ENCODE measurements at places on chromosomes 6 and 20. TPM values are rescaled to one million over a fixed set of nuclear protein-coding genes. Genes with fewer than 3 reads are reported as not detected.

DNA sequence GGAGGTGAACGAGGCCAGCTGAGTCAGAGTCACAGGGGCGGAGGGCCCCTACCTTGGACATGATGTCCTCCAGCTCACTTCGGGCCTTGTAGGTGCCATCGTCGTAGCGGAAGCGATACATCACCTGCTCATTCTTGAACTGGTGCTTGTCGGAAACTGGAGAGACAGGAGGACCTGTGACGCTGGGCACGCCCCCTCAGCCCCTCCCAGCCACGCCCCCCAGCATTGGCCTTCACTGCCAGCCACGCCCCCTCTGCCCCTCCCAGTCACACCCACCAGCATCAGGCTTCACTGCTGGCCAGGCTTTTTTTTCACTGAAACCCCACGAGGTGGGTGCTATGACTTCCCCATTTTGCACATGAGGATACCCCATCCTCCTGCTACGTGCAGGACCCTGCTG, 148.2 kb downstream of the PREX1 start:
- peaks cover 41% of the 10 kb centered on the region for H3K36me3 ChIP-seq
- H3K4me3 ChIP-seq, result no peak overlapping the region
- DNase-seq, result no peak
- no peak overlapping the region for H3K27ac ChIP-seq
- no peaks in the 10 kb centered on the region for H3K27me3 ChIP-seq
- H3K4me1 ChIP-seq, result peaks cover 2% of the 10 kb centered on the region

DNA sequence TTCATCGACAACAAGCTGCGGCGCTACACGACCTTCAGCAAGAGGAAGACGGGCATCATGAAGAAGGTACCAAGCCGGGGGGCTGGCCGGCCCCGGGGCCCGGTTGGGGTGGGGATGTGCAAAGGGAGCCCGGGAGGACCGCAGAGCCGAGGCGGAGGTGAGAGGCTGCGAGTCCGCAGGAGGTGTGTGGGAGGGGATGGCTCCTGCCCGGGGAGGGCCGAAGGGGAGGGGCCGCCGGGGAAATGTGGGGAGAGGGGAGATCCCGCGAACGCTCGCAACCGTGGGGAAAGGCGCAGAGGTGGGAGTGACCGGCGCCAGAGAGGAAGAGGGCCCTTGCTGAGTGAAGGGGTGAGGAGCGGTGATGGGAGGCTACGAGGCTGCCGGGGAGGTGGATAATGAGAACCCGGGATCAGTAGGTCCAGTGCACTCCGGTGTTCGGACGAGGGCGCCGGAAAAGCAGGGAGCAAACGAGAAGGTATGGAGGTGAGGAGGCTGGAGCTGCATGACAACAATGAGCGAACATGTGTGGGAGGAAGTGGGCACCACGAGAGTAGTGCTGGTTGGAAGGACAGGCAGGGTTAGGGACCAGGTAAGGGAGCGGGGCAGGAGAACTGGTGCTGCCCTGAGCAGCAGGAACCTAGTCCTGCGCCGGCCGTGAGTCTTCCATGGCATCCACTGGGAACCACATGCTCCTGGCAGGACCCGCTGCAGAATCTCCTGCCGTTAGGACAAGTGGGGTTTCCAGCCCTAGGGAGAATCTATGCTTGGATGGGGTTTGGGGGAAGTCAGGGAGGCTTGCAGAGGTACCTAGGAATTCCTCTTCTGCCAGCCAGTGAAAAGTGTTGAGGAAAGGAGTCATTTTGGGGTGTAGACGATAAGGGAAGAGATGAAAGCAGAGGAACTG, 1.3 kb downstream of the SRF start:
- H3K36me3 ChIP-seq, result peaks cover 45% of the 10 kb centered on the region
- peak overlapping the region; percentile 95 for H3K4me3 ChIP-seq
- peak overlapping the region; percentile 87 for H3K27ac ChIP-seq
- H3K27me3 ChIP-seq, result no peaks in the 10 kb centered on the region
- peaks cover 51% of the 10 kb centered on the region for H3K4me1 ChIP-seq
- peak; percentile 58 for DNase-seq

DNA sequence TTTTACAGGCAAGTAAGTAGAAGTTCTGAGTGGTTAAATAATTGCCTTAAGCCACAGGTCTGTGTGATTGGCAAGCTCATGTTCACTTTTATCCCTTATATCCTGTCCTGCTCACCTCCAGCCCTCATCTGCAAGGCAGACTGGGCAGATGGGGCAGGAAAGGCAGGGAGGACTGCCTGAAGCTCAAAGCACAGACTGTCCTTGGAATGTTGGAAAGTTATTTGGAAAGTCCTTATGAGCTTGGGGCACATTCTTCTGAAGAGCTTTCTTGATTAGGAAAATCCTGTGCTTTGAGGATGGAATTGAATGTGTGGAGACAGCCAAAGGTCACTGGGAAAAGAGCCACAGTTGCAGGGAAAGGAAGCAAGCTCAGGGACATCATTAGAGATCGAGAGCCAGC, 48.9 kb upstream of the STK35 start:
- no peak overlapping the region for H3K4me3 ChIP-seq
- H3K36me3 ChIP-seq, result no peaks in the 10 kb centered on the region
- peaks cover 9% of the 10 kb centered on the region for H3K27me3 ChIP-seq
- H3K27ac ChIP-seq, result no peak overlapping the region
- no peak for DNase-seq
- H3K4me1 ChIP-seq, result no peaks in the 10 kb centered on the region

GRCh38 chr20:60057866-60058807, 99.9 kb downstream of the CDH26 start:
- H3K36me3 ChIP-seq, result peaks cover 19% of the 10 kb centered on the region
- DNase-seq, result peak; percentile 53
- H3K4me1 ChIP-seq, result peaks cover 66% of the 10 kb centered on the region
- H3K27me3 ChIP-seq, result peaks cover under 1% of the 10 kb centered on the region
- H3K27ac ChIP-seq, result peak overlapping the region; percentile 88

The DOK5 gene
- total RNA-seq, result not detected

All from activated CD4-positive, alpha-beta memory T cell treated with anti-CD3 and anti-CD28 coated beads, Interleukin-2, amount 10 ng/mL, durations not matched to agents 7 days and 5 days (primary cell).